ENCODE measurements at places on chromosomes 3 and 15.

DNA sequence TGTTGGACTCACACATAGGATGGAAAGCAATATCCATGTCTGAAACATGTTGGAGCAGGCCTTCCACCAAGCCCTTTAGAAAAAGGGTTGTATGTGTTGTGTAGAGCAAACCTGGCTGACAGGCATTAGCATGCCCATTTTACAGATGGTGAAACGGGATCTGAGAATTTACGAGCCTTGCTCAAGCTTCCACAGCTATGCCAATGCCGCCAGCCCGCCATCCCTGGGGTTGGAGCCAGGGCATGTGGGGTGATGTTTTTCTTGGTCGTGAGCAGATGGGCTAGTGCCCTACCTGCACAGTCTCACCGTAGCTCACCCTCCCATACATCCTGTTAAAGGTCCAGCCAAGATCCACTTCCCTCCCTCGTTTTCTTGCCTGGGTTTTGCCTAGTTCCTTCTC is 97.5 kb upstream of the TLE3 start:
- DNase-seq: no peak

- no peak for DNase-seq
Observed at GRCh38 chr3:164468055-164468454, 610.2 kb downstream of the SI start.

DNA sequence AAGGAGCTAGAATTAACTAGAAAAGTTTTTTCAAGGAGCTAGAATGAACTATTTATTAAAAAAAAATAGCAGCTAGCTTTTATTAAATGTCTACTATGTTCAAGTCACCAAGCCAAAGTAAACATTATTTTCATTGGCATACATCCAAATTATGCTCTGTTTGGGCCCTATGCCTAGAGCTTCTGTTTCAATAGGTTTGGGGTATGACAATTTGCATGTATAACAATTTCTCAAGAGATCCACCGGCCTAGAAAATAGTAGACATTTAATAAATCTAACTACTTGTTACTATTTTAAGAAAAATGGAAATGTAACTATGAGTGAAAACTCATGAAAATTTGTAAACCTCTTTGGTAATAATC is 8.0 kb downstream of the GABRR3 start:
- no peak for DNase-seq

DNA sequence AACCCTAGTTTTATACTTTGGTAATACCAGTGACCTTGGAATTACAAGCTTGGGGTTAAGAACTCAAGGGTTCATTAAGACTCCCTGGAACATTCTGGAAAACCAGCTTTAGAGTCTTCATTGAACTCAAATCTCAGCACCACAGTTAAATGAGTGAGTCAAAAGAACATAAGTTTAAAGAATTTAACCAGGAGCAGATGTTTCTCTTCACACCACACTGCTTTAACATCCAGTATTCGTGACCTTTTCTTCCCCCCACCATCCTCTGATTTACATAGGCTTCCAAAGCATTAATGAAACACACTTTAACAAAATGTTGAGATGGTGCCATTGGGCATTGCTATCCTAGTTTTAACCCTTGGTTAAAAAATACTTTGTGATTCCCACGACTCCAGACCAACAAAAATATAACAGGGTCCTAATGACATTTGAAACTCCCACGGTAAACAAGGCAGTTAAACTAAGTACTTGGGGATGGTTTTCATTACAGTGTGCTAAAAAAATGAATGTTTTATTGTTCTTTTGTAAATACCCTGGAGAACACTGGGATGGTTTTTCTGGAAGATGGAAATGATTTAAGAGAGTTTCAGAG is 123.9 kb downstream of the OXNAD1 start:
- DNase-seq: no peak

DNA sequence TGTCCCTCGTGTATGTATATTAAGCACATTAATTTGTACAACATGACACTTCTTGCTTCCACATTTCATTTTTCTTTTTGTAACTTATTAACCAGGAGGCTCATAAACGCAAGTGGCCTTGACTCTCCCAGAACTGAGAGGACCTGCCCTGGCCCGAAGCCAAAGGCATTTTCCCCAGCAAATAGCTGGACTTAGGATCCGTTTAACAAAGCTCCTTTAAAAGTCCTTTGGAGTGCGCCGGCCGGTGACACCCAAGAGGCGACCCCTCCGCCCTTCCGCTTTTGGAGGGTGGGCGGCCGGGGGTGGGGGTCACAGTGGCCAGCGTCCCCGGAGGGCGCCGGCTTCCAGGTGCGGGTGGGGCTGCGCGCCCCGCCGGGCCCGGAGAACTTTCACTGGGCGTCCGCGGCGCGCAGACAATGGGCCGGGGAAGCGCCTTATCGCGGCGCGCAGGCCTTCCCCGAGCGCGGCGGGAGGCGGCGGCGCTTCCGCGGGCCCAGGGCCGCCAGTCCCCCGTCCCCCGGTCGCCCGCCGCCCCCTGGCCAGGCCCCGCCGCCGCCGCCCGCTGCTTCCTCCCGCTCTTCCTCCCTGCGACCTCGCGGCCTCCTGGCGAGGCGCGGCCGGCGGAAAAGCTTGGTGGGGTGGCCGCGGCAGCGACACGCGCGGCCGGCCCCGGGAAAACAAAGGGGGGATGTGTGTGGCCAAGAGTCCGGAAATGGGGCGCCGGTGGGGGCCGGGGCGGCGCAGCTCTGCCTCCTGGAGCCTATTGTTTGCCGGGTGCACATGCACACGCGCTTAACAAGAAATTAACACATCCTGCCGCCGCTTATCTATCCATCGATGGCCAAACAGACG is 613.4 kb downstream of the MCTP2 start:
- DNase-seq: no peak

DNA sequence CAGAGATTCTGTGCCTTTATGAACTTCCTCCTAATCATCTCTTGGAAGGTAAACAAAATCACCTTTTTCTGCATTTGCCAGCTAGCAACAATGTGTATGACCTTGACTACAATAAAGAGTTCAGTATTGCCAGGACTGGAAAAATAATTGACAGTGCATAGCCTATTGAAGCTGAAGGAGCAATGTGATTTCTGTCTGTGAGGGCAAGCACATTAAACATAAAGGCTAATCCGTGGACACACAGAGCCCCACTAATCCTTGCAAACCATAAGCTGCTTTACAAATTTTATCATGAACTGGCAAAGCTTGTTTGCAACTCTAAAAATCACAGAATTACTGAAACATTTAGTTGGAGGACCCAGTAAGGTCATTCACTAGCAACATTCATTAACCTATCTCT is 563.8 kb downstream of the PYDC2 start:
- DNase-seq: no peak

DNA sequence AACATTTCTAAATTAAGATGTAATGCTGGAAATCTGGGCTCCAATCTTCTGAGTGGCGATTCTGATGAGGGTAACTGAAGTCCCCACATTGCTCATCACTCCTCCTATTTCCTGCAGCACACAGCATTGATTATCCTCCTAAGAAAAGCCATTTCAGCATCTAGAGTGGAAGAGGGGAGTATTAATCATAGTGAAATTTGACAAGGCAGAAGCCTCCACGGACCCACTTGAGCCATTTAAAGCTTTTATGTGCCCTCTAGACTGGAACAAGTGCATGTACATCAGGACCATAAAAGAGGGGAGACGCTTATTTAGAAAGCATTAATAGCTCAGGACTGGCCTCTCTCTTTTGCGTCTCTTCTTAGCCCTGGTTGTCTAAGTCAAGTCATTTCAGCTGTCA is 25.8 kb downstream of the AQP9 start:
- no peak for DNase-seq

DNA sequence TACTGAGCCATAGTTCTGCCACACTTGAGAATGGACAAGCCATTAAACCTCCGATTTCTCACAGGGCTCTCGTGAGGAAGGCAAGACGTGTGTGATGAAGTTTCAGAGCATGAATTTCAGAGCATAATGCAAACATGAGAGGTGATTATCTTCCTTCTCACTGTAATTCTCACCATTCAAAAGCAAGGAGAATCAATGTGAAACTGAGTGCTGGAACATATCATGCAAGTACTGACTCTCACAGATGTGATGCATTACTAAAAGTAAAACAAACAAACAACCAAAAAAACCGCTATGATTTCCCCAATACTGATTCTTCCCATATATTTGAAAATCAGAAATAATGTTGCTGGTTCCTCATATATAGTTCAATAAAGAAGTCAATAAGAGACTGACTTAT is 23.7 kb downstream of the P3H2 start:
- no peak for DNase-seq

DNA sequence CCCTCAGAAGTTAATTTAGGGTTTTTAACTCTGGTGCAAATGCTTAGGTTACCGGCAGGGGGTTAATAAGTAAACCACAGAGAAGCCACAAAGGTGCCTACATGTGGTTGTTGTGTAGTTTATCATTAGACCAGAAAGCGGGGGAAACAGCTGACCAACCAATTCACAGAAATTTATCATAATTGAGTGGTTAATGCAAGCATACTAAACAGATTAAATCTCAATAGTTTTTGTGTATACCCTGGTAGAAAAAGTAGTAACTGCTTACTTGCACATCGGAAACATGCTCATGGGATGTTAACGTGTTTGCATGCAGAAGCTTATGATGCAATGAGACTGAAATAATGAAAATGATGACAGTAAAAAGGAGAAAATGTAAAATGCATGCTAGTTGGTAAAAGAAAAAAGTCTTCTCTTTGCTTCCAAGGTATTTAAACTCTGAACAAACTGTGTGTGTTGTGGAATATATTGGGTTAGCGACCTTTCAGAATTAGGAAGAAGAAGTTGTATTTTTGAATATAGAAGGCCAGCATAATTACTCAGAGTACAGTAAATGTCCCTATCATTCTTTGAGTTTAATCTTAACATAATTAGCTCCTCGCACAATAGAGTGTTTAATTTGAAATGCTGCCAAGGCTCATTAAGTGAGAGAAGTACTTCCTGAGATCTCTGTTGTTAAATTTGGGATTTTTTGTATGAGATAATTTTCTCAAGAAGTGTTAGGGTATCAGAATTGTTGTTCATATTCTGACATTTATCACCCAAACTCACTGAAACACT is 316.2 kb downstream of the PTPRG start:
- no peak for DNase-seq

DNA sequence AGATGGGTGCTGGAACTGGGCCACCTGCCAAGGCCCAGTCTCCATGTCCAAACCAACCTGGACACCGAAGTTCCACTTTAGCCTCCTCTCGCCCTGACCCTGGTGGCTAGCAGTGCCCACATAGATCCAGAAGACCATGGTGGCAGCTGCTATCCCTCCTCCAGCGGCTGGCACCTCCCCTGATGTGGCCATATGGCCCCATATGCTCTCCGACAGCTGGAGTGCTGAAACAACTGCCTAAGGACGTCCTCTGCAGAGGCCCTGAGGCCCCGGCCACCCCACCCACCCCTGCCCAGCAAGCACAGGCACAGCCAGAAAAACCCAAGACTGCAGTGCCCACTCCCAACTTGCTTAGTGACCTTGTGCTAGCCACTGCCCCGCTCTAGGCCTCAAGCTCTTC is 182.3 kb upstream of the LINGO1 start:
- no peak for DNase-seq

DNA sequence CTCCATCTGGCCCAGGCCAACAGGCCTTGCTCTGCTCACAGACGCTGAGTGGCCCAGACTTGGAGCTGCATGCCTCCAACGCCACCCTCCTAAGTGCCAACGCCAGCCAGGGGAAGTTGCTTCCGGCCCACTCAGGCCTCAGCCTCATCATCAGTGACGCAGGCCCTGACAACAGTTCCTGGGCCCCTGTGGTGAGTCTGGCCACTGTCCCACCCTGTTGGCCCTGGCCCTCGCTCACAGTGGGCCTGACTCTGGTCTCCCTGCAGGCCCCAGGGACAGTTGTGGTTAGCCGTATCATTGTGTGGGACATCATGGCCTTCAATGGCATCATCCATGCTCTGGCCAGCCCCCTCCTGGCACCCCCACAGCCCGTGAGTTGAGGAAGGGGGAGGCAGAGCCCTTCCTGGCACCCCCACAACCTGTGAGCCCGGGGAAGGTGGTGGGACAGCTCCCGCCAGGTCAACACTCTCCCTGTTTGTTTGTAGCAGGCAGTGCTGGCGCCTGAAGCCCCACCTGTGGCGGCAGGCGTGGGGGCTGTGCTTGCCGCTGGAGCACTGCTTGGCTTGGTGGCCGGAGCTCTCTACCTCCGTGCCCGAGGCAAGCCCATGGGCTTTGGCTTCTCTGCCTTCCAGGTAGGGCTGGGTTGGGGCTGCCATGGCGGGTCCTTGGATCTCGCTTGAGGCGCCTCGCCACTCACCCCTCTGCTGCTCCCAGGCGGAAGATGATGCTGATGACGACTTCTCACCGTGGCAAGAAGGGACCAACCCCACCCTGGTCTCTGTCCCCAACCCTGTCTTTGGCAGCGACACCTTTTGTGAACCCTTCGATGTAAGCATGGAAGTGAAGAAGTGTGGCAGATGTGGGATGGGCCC is 10.0 kb downstream of the NT5DC2 start:
- DNase-seq: no peak

DNA sequence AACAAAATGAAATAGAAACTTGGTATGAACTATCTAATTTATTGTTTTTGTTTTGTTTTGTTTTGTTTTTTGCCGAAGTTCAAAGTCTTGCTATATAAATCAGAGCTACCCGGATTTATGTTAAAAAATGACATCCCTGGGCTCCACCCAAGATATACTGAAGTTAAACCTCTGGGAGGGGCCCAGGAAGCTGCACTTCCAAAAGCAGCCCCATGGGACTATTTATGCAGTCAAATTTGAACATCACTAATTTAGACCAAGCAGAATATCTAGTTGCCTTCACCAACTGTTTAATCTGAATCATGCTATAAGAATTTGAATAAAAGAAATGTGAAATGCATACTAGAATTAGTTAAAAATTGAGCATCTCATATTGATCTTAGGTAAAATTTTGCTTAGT is 32.2 kb downstream of the PEX5L start:
- no peak for DNase-seq

- no peak for DNase-seq
Observed at GRCh38 chr3:4752201-4753072, 226.8 kb upstream of the BHLHE40 start.

- no peak for DNase-seq
Observed at GRCh38 chr15:42528970-42529369, 19.6 kb downstream of the LRRC57 start.

DNA sequence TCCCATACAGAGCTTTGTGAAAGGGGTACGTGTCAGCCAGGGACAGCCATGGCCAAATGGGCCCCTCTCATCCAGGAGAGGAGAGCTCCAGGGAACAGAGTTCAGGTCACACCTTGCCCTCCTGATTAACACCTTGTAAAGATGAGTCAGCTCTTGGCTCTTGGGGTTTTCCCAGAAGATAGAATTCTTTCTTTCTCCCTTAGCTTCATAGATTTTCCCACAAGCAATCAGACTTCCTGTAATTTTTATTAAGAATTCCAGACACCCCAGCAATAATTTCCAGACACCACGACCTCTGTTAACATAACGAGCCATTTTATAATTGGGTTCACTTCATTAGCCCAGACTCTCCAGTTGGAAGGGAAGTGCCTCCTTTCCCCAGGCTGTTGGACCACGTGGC is 86.4 kb downstream of the LRTM1 start:
- DNase-seq: no peak

GRCh38 chr3:183444748-183445147 is 16.3 kb upstream of the MCF2L2 start:
- no peak for DNase-seq

GRCh38 chr15:47614360-47615011 is 102.8 kb upstream of the SEMA6D start:
- no peak for DNase-seq

GRCh38 chr15:89839167-89839810 is 24.6 kb upstream of the ANPEP start:
- DNase-seq: no peak

Data from stimulated activated CD8-positive, alpha-beta memory T cell treated with anti-CD3 and anti-CD28 coated beads, Interleukin-15, amount 100 ng/mL, for 4 hours (primary cell).